ENCODE measurements at places on chromosomes 16 and 17.

- peak overlapping the region; percentile 60 for H3K27ac ChIP-seq
- H3K4me3 ChIP-seq: no peak overlapping the region
- H3K36me3 ChIP-seq: peaks cover 5% of the 10 kb centered on the region
- peaks cover 18% of the 10 kb centered on the region for H3K4me1 ChIP-seq
Observed at GRCh38 chr17:57294629-57295501, 38.5 kb downstream of the MSI2 start.

- no peaks in the 10 kb centered on the region for H3K36me3 ChIP-seq
- H3K4me3 ChIP-seq: no peak overlapping the region
- DNase-seq: no peak
- no peaks in the 10 kb centered on the region for H3K4me1 ChIP-seq
- no peaks in the 10 kb centered on the region for H3K27me3 ChIP-seq
Observed at GRCh38 chr17:76008208-76008607, 7.6 kb downstream of the CDK3 start.

DNA sequence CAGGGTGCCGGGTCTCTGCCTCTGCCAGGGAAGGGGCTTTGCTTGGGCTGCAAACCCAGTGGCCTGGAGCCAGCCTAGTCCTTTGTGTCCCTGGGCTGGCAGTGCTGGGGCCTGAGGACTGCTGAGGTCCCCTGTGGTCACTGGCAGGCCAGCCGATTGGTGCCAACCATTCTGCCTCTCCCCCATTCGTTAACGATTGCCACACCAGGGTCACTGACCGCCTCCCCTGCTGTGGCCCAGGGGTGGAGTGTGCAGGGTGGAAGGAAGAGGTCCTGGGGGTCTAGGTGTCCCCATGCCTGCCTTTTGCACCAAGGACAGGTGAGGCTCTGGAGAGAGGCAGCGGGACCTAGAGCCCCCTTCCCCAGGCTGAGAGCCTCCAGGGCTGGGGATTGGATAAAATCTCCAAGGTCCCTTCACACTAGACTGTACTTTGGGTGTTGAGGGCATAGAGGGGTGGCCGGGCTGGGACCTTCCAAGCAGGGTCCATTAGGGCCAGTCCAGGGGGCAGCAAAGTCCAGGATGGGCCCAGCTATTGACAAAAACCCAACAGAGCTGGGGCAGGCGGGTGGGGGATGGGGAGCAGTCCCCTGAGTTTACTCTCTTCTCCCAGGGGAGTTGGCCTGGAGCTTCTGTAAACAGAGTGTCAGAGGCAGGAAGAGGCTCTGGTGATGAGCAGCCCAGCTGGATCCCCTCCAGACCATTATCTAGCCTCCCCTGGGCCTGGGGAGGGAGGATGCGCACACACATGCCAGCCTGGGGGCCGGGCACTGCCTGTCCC lies 1.1 kb downstream of the VASN start:
- H3K4me1 ChIP-seq: peaks cover 88% of the 10 kb centered on the region
- peak overlapping the region; percentile 57 for H3K4me3 ChIP-seq
- peak; percentile 47 for DNase-seq
- H3K36me3 ChIP-seq: no peaks in the 10 kb centered on the region
- no peaks in the 10 kb centered on the region for H3K27me3 ChIP-seq
- H3K27ac ChIP-seq: peak overlapping the region; percentile 84

DNA sequence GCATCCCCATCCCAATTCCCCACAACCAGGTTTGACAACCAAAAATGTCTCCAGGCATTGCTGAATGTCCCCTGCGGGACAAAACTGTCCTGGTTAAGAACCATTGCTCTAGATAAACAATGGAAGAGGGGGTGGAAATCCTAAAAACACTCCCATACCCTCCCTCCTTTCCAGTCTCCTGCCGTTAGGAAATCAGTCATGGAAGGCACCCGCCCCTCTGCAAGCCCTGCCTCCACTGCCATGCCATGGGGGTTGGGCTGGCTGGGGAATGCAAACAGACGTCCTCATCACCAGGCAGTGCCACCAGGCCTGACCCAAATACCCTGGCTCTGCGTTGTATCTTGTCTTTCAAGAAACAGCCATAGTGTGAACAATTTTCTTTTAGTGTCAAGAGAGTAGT lies 57.5 kb downstream of the CYTH1 start:
- DNase-seq: peak; percentile 52
- H3K27ac ChIP-seq: peak overlapping the region; percentile 5
- H3K36me3 ChIP-seq: no peaks in the 10 kb centered on the region
- H3K4me3 ChIP-seq: no peak overlapping the region

GRCh38 chr16:22324787-22325597 lies 27.8 kb downstream of the POLR3E start:
- peaks cover 18% of the 10 kb centered on the region for H3K36me3 ChIP-seq
- DNase-seq: no peak
- H3K4me1 ChIP-seq: peaks cover 4% of the 10 kb centered on the region
- H3K27ac ChIP-seq: no peak overlapping the region

- no peak overlapping the region for H3K4me3 ChIP-seq
- no peaks in the 10 kb centered on the region for H3K4me1 ChIP-seq
- peaks cover 3% of the 10 kb centered on the region for H3K27me3 ChIP-seq
- no peak overlapping the region for H3K27ac ChIP-seq
Observed at GRCh38 chr16:81940781-81941560, 70.3 kb downstream of the SDR42E1 start.

DNA sequence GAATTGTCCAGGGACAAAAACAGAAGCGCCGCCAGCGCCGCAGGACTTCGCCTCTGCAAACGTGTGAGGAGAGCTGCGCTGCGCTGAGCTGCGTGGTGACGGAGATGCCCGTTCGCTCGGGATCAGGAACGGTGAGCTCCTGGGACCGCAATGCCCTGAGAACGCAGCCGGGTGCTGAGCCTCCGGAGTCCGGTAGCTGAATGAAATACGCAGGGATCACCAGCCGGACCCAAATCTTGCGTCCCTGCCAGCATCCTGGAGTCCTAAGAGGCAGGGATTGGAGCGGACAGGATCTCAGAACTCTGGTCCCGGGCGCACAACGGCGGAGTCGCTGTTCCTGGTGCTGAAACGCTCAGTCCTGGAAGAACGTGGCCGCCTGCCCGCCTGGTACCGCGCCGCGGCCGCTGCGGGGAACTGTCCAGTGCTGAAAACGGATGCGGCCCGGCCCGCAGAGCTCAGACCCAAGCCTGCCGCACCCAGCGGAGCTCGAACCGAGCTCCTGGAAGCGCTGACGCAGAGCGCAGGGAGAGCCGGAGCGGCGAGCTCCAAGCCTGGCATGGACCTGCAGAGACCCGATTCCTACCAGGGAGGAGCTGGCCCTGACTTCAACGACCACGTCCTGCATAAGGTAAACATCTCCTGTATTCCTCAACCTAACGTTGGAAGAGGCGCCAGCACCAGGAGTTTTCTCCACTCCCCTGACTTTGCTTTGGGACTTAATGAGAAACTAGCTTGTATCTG lies 41.5 kb downstream of the CD300LF start:
- H3K4me3 ChIP-seq: no peak overlapping the region
- peaks cover 4% of the 10 kb centered on the region for H3K4me1 ChIP-seq
- H3K27me3 ChIP-seq: peaks cover 7% of the 10 kb centered on the region

DNA sequence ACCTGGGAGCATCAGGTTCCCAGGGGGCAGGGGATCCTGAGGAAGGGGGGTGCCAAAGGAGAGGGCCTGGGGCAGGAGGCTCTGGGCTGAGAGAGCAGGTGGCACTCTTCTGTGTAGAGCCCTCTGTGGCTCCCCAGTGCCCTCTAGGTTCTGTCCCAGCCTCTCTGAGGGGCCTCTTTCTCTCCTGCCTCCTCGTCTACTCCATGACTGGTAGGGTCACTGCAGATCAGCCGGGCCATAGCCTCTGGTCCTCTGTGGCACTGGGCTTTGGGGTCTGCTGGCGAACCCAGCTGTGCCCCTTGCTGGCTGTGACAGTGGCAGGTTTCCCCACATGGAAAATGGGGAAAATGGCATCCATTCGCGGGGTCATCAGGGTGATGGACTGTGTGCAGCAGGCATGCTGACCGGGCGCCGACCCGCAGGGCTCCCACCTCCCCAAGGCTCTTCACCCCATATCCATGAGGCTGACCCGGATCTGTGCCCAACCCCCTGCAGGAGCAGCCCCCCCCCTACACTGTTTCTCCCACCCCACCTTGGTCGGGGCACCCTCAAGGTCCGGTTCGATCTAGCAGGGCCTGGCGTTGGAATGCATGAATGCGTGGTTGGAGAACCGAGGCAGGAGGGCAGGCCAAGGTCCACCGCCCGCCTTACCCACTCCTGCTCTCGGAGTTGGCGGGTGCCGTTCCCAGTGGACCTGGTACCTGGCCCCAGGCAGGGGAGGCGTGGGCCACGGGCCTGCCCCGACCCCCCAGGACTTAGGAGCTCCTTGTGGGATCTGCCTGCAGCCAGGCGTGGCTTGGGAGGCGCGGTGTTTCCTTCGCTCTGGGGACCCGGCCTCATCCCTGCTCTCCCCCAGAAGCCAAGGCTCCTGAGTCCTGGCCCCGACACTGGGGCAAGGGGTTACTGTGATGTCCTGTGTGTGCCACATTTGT lies 6.5 kb downstream of the GLIS2 start:
- peaks cover 94% of the 10 kb centered on the region for H3K4me1 ChIP-seq
- H3K27ac ChIP-seq: peak overlapping the region; percentile 87
- H3K36me3 ChIP-seq: no peaks in the 10 kb centered on the region
- DNase-seq: no peak

- H3K4me3 ChIP-seq: no peak overlapping the region
- DNase-seq: no peak
- H3K4me1 ChIP-seq: peaks cover 30% of the 10 kb centered on the region
- no peaks in the 10 kb centered on the region for H3K36me3 ChIP-seq
- no peaks in the 10 kb centered on the region for H3K27me3 ChIP-seq
Observed at GRCh38 chr17:61310590-61310989, 89.1 kb upstream of the TBX2 start.

DNA sequence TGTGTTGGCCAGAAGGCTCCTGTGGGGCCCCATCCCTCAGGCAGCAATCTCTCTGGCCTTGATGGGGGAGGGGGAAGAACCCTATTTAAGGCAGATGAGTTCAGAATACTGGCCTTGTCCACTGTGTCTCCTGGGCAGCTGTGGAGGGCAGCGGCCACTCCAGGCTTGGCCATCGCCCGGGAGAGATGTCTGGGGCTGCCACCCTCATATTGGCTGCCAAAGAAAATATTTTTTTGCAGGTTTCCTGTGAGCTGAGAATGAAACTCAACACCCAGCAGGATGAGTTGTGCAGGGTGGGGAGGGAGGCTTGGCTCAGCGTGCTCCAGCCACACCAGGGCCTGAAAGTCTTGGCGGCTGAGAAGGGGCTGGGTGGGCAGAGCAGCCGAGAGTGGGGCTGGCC lies 14.4 kb upstream of the TIMP2 start:
- H3K36me3 ChIP-seq: no peaks in the 10 kb centered on the region
- no peak for DNase-seq
- H3K27me3 ChIP-seq: no peaks in the 10 kb centered on the region

DNA sequence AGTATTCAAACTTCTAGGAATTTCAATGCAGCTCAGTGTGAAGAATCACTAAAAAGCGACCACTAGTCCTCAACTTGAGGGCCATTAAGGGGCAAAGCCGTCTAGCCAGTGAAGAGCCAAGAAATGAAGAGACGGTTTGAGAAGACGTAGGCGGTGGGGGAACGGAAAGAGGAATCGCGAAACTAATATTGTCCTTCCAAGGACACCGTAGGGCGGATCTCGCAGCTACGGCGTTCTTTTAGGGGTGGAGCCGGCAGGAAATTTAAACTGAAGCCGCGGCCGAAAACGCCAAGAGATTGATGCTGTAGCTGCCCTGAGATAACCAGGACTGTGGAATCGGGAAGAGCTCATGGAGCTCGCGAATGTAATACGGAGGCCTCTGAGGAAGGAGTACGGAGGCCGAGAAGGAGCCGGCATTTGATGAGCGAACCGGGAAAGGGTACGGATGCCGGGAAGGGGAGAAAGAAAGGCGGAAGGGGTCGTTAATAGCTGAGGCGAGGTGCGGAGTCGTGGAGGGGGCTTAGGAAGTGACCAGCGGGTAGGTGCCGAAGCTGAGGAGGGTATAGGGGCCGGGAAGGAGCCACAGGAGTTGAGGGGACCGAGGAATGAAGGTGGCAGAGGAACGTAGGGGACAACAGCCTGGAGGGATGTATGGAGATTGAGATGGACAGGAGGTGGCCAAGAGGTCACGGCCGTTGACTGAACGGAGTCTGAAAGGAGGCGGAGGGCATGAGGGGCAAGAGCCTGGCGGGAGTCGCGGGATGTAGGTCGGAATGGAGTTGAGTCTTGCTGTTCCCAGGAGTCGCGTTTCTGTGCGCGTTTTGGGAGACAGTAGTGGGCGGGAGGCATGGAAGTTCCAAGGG lies at the start of gene DBF4B:
TSS of gene DBF4B (plus strand) at position 265 of the 863 bp plus-strand sequence. CDS start at position 421, 156 bp downstream.
- H3K27ac ChIP-seq: peak within 1 kb of the TSS; percentile 80
- DNase-seq: peak; percentile 92
- no peaks in the 10 kb centered on the region for H3K27me3 ChIP-seq
- no peaks in the 10 kb centered on the region for H3K36me3 ChIP-seq
- H3K4me1 ChIP-seq: peaks cover 18% of the 10 kb centered on the region
- peak within 1 kb of the TSS; percentile 76 for H3K4me3 ChIP-seq

- H3K36me3 ChIP-seq: peaks cover 69% of the 10 kb centered on the region
- no peaks in the 10 kb centered on the region for H3K27me3 ChIP-seq
- H3K4me3 ChIP-seq: no peak overlapping the region
- H3K4me1 ChIP-seq: no peaks in the 10 kb centered on the region
Observed at GRCh38 chr16:24918641-24919040, 72.9 kb downstream of the SLC5A11 start.

DNA sequence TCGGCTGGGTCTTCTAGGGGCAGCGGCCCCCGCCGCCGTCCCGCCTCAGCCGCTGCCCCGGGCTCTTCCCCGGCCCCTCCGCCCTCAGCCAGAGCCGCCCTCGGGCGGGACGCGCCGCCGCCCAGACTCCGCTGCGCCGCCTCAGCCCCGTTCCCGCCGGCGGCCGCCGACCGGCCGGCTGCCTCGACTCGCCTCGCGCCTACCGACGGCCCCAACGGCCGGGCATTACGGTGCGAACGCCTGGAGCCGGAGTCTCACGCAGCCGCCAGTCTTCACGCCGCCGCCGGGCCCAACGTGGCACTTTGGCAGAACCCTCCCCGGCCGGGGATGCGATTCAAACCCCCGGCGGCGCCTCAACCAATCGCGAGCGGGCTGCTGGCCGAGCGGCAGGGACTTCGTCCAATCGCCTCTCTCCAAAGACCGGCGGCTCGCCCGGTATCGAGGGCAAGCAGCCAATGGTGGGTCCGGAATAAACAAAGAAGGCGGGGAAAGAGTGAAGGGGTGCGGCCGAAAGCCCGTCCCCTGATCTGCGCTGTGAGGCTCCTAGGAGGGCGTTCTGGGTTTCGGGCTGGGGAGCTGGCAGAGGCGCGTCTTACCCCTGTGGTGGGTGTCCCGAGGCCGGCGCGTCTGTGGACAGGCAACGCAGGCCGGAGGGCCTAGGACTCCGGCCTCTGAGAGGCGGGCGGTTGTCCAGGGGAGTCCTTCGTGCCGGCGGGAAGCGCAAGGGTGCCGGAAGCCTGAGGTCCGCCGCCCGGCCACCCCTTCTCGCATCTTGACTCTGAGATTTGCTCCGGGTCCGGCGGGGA lies at the start of gene CDR2:
TSS of gene CDR2 (minus strand) at position 309 of the 806 bp plus-strand sequence. CDS start 310 bp downstream, outside the sequence.
- peak; percentile 98 for DNase-seq
- H3K36me3 ChIP-seq: no peaks in the 10 kb centered on the region
- H3K27ac ChIP-seq: peak within 1 kb of the TSS; percentile 78
- peaks cover 34% of the 10 kb centered on the region for H3K4me1 ChIP-seq
- H3K27me3 ChIP-seq: no peaks in the 10 kb centered on the region
- H3K4me3 ChIP-seq: peak within 1 kb of the TSS; percentile 95
